ENCODE measurements at places on chromosomes 1 and 21.

DNA sequence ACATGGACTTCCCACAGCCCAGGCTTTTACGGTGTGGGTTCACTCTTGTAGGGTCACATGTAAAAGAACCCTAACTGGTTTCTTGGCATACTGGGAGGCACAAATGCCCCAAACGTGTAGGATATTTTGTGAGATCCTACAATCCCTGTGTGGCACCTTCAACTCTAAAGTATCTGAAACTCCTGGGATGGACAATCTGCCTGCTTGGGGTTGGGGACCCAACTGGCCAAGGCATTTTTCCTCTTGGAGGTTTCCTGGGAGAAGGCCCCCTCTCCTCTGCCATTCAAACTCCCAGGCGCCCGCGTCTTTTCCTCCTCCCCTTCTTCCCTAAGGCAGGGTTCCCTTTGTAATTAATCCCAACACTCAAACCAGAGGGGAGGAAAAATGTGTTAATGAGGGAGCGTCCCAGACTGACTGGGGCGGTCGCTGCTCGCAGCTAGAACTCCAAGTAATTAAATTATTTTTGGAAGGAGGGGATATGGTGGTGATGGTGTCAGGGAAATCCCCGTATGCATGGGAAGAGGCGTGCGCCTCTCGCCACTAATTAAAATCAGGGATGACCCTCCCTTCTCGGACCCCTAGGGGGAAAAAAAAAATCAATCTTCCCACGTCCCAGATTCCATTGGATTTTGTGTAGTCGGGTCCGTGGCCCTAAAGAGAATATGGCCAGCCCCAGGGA, 681 bp upstream of the VANGL2 start:
- no peak for DNase-seq

DNA sequence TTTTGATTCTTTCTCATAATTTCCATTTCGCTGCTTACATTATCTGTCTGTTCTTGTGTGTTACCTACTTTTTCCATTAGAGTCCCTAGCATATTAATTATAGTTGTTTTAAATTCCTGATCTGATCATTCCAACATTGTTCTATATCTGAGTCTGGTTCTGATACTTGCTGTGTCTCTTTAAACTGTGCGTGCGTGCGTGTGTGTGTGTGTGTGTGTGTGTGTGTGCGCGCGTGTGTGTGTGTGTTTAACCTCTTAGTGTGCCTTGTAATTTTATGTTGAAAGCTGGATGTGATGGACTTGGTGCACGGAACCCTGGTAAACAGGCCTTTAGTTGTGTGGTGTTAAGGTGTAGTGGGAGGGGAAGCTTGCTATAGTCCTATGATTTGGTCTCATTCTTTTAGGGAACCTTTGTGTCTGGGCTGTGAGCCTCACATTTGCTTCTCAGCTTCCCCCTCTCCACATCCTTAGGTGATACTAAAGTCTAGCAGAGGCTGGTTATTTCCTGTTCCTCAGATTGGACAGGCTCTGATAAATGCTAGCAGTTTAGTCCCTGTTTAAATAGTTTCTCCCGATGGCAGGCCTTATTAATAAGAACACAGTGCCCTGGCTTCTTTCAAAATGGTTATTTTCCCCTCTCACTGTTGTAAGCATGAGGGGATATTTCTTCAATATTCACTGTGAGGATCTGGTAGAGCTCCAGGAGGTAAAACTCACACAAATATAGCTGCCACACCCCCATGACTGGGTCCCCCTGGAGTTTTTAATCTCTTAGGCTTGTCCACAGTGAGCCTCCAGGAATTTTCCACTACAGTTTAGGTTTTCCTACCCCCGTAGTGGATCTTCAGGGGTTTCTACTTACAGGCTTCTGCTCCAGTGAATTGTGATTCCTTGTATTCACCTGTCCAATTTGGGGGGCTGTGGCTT, 118.3 kb downstream of the GALNT2 start:
- DNase-seq = no peak

DNA sequence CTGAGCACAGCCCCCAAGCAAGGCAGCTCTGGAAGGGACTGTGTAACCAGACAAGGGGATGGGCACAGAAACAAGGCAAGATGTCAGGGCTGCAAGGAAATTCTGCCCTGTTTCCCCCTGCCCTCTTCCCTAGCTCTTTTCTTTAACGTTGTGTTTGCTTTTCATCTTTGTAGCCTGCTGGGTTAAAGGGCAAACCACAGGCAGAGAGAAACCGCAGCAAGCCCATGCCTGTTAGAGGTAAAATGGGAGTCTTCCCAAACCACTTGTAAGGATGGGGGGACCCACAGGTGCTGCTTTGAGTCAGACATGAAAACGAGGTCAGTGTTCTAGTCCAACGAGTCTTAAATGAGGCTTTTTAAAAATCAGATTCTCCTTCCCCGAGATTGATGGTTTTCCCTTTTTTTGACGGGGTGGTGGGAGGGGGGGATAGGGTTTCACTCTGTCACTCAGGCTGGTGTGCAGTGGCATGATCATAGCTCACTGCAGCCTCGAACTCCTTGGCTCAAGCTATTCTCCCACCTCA, 13.3 kb downstream of the TGFBR3 start:
- DNase-seq = peak; percentile 22

DNA sequence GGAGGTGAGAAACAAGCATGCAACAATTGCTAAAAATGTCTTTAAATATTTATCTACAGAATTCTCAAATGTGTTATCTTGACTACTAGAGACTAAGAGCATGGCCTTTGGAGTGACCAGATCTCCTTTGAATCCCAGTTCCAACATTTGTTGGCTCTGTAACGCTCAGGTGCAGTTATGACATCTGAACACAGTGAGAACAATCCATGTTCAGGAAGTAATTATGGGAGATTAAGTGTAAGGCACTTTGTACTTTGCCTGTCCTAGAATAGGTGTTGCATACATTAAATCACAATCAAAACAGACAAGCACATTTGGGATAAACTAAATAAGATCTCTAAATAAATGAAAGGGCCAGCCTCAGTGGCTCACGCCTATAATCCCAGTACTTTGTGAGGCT, 454.5 kb downstream of the SMYD3 start:
- no peak for DNase-seq

DNA sequence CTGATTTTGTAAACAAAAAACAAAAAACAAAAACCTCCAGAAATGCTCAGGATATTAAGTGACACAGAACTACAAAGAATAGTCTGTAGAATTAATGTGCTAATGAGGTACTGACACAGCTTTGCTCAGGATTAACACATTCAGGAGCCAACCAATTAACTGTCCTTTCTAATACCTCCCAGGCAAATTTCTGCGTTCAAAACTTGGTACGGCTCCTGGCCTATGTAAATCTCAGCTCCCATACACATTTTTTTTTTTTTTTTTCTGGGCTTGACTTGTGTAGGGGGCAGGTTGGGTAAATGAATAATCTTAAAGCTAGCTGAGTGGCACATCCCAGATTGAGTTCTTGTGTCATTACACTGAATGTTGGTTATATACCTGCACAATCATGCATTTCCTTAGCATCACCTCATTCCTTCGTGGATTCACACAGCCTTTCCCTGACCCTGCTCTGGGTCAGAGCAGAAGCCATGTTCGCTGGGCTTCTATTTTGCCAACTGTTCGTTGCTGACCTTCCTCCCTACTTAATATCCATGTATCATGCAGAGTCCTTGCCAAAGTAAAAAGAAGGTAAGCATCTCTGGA, 12.6 kb upstream of the IER5 start:
- no peak for DNase-seq

DNA sequence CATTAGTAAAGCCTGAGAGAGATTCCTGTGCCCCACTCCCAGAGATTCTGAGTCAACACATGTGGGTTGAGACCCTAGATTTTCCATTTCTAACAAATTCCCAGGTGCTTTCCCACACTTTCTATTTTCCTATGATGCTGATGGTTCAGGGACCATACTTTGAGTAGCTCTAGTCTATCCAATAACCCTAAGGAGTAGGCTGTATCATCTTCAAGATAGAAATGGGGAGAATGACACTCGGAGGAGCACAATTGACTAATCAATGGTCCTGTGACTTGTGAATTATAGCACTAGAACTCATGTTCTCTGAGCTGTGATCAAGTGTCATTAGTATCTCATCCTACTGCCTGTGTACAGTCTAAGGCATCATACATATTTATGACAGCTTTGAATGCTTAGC, 232.9 kb upstream of the B3GALT2 start:
- DNase-seq = no peak

DNA sequence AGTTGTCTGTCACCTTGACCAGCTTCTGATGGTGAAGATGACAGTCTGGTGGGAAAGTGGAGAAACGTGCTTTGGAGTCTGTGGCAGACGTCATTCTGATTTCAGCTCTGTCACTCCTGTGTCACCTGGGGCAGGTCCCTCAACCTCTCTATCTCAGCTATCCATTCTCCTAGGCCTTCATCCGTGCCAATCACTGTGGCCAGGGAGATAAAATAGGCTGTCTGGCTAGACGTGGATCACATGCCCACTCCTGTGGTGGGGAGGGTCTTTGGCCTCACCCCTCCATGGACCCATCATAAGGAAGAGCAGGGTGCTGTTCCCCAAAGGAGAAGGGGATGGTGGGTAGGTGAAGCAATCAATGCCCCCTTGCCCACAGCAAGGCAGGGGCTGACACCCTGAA, 140.3 kb downstream of the ACTL8 start:
- no peak for DNase-seq

DNA sequence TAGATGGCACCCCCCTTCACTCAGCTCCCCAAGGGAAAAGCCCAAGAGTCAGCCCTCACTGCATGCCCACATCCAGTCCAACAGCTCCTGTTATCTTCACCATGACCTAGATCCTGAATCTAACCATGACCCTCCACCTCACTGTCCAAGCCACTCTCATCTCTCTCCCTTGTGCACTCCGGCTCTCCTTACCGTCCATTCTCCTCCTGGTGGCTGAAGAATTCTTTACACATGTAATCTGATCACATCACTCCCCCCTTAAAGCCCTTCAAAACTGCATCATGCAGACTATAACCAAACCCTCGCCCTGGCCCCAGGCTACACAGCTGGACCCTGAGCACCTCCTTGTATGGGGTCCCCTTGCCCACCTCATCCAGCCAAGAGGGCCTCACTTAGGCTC, 14.0 kb upstream of the PAQR7 start:
- no peak for DNase-seq

DNA sequence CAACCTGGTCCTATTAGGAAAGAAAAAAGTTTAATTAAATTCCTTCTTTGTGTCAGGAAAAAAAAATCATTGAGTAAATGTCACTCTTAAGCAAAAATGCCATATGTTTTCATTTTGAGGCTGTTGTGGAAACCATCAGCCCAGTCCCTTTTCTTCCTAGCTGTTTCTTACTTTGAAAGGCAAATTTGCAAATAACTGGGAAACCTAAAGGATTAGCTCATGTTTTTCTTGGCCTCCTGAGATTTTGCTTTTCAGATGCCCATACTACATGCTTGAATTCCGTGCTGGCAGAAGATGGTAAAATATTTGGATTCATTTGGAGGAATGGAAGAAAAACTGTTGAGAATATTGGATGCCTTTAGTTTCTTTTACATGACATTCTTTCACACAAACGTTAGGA, 182.1 kb upstream of the ADAMTS5 start:
- no peak for DNase-seq

DNA sequence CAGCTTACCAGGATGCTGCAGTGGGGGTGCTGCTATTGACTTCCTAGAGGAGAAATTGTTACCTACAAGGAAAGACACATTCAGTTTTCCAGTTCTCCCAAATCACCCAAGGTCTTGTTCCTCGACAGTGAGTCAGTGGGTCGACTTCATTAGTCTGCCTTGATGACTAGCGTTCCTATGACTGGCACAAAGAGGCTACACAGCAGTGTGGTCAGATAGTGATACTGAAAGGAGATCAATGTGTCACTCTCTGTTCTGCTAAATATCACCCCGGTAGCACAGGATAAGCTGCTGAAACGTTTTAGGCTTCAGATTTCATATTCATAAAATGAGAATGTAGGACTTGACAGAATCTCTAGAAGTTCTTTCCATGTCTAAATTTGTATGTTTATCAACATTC, 357.4 kb downstream of the LMX1A start:
- DNase-seq = no peak

DNA sequence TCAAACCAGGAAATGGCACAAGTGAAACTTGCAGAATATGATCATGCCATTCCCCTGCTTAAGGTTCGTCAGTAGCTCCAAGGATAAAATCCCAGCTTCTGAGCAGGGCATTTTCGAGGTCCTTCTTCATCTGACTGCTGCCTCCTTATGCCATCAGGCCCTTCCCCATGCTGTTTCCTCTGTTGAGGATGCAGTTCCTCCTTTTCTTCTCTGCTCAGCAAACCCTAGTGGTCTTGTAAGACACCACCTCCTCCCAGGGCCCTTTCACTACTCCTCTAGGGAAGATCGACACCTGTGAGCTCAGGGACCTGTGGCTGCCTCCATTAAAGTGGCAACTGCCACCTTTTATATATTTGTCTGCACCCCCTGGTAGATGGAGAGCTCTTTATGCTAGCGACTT, 62.1 kb upstream of the JUN start:
- DNase-seq = no peak

Data from CD4-positive, alpha-beta T cell treated with Interleukin-21 for 1 hour (primary cell).